ENCODE measurements at places on chromosomes 6 and 20. TPM values are rescaled to one million over a fixed set of nuclear protein-coding genes. Genes with fewer than 3 reads are reported as not detected.

The LCA5 gene
- 3.5 TPM for total RNA-seq

The KCNK16 gene
- not detected for total RNA-seq

The CST5 gene
- total RNA-seq, result not detected

The MOCS1 gene
- total RNA-seq, result 4.0 TPM

The ATP6V1G2 gene
- 3.1 TPM for total RNA-seq

The OVOL2 gene
- not detected for total RNA-seq

The ZC2HC1B gene
- not detected for total RNA-seq

The FRMD1 gene
- not detected for total RNA-seq

The RIN2 gene
- 18.5 TPM for total RNA-seq

The SLC12A5 gene
- 20.9 TPM for total RNA-seq

The SSR1 gene
- total RNA-seq, result 152 TPM

The ETV7 gene
- total RNA-seq, result 0.58 TPM

The ELOVL4 gene
- total RNA-seq, result 7.9 TPM

The PBOV1 gene
- not detected for total RNA-seq

The FAM83C gene
- total RNA-seq, result not detected

The CTCFL gene
- total RNA-seq, result 0.90 TPM

The TRIM40 gene
- total RNA-seq, result not detected

The HSPA1L gene
- total RNA-seq, result 1.1 TPM

The SMOC2 gene
- 1.8 TPM for total RNA-seq

The RPN2 gene
- 222 TPM for total RNA-seq

The PHACTR3 gene
- 0.17 TPM for total RNA-seq

The PTCHD4 gene
- 0.17 TPM for total RNA-seq

The PDE10A gene
- total RNA-seq, result 2.7 TPM

The TMEM74B gene
- not detected for total RNA-seq

The ENPP5 gene
- not detected for total RNA-seq

The C6orf52 gene
- 0.69 TPM for total RNA-seq

The BPIFA1 gene
- not detected for total RNA-seq

The ZKSCAN8 gene
- 29.8 TPM for total RNA-seq

The PRSS16 gene
- 0.85 TPM for total RNA-seq

The LRRN4 gene
- not detected for total RNA-seq

The ZSWIM1 gene
- 14.3 TPM for total RNA-seq

The C20orf96 gene
- 21.7 TPM for total RNA-seq

The REM1 gene
- total RNA-seq, result not detected

The SCRT2 gene
- total RNA-seq, result 0.50 TPM

The DHX16 gene
- total RNA-seq, result 44.7 TPM

The PRDM1 gene
- total RNA-seq, result not detected

The C20orf204 gene
- 2.5 TPM for total RNA-seq

The LHFPL5 gene
- total RNA-seq, result not detected

The HLA-A gene
- total RNA-seq, result 190 TPM

The PRPH2 gene
- 0.41 TPM for total RNA-seq

The RALY gene
- 195 TPM for total RNA-seq

The UST gene
- 1.7 TPM for total RNA-seq

The ZBTB46 gene
- total RNA-seq, result 0.96 TPM

The GNAS gene
- 1,144 TPM for total RNA-seq

The DUSP15 gene
- total RNA-seq, result 0.31 TPM

The HLA-DRA gene
- total RNA-seq, result not detected

The AHCY gene
- total RNA-seq, result 284 TPM

The OXT gene
- not detected for total RNA-seq

The ACSS1 gene
- 3.9 TPM for total RNA-seq

The GGTLC1 gene
- not detected for total RNA-seq

The BNIP5 gene
- not detected for total RNA-seq

The RREB1 gene
- 61.6 TPM for total RNA-seq

The ULBP2 gene
- total RNA-seq, result 2.6 TPM

The RNF182 gene
- 20.7 TPM for total RNA-seq

The UBD gene
- not detected for total RNA-seq

The DACT2 gene
- 18.7 TPM for total RNA-seq

The HLA-DQA2 gene
- total RNA-seq, result not detected

The SNAI1 gene
- 4.4 TPM for total RNA-seq

The NCR2 gene
- not detected for total RNA-seq
